ENCODE measurements at places on chromosomes 16 and 17.
A peak's percentile ranks its signal among the peaks of the same experiment; 100 is the strongest.

DNA sequence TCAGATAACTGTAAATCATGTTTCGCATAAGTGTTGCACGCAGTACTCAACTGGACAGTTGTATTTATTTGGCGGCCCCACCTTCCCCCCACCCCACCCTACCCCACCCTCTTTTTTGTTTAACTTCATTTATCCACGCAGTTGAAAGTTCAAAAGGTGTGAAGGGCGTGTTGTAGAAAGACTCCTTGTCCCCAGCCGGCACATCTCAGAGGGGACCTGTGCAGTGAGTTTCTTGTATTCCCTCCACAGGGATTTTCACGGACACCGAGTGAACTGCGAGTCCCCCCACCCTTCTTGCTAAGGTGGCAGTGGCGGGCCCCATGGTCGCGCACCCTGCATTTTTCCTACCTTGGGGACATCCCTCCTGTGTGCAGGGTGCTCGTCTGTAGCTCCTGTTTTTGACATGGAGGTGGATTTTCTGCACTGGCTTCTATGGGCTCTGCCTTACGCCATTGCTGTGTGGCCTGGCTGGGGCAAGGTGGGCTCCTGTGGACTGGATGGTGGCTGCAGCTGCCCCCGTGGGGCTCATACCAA, 36.2 kb downstream of the ADCY7 start:
- no peak for DNase-seq
- H3K4me1 ChIP-seq = peaks cover 14% of the 10 kb centered on the region
- no peaks in the 10 kb centered on the region for H3K27me3 ChIP-seq
- H3K36me3 ChIP-seq = no peaks in the 10 kb centered on the region

- H3K4me1 ChIP-seq = peaks cover 5% of the 10 kb centered on the region
- no peaks in the 10 kb centered on the region for H3K27me3 ChIP-seq
- no peaks in the 10 kb centered on the region for H3K36me3 ChIP-seq
- no peak overlapping the region for H3K4me3 ChIP-seq
- DNase-seq = peak; percentile 43
These were observed 14.3 kb upstream of the NUBP1 start for GRCh38 chr16:10729104-10730048.

DNA sequence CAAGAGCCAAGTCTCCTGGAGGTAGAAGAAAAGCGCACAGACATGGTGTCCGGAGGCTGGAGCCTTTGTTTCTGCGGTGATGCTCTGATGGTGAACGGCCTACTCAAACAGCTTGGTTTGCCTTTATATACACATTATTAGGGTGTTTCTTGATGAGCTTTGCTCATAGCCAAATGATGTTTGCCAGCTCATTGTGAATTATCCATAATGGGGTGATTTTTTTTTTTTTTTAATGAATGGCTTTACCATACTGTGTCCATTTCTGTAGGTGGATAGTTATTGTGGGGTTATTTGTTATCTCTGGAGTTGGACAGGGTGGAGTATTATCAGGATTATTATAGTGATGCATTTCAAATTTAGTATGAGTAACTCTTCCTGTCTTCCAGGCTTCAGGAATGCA, at the start of gene KRT27:
Gene KRT27, minus strand, starts transcription at position 101 of the 400 bp plus-strand sequence. Its CDS starts 57 bp downstream, at position 44.
- no peaks in the 10 kb centered on the region for H3K36me3 ChIP-seq
- no peak for DNase-seq
- peaks cover 16% of the 10 kb centered on the region for H3K27me3 ChIP-seq
- H3K27ac ChIP-seq = no peak within 1 kb of the TSS
- no peaks in the 10 kb centered on the region for H3K4me1 ChIP-seq

- H3K27me3 ChIP-seq = no peaks in the 10 kb centered on the region
- peaks cover 17% of the 10 kb centered on the region for H3K4me1 ChIP-seq
- H3K36me3 ChIP-seq = no peaks in the 10 kb centered on the region
- DNase-seq = no peak
- no peak overlapping the region for H3K27ac ChIP-seq
These were observed 3.6 kb downstream of the PIEZO1 start for GRCh38 chr16:88781140-88782077.

DNA sequence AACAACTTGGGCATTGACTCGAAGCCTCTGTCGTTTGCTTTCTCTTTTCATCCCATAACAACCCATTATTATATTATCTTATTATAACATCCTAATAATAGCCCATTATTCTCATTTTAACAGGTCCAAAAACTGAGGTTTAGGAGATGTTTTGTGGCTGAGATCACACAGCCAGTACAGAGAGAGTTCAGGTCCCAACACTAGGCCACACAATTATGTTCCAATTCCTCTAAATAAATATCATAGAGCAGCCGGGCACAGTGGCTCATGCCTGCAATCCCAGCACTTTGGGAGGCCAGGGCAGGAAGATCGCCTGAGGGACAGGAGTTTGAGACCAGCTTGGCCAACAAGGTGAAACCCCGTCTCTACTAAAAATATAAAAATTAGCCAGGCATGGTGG, 40.3 kb upstream of the KIFC3 start:
- no peaks in the 10 kb centered on the region for H3K36me3 ChIP-seq
- H3K27me3 ChIP-seq = no peaks in the 10 kb centered on the region
- H3K4me1 ChIP-seq = peaks cover 3% of the 10 kb centered on the region
- no peak overlapping the region for H3K27ac ChIP-seq

- H3K36me3 ChIP-seq = no peaks in the 10 kb centered on the region
- no peak overlapping the region for H3K4me3 ChIP-seq
- H3K4me1 ChIP-seq = no peaks in the 10 kb centered on the region
- H3K27me3 ChIP-seq = no peaks in the 10 kb centered on the region
These were observed 250.7 kb upstream of the MON1B start for GRCh38 chr16:76940251-76940650.

DNA sequence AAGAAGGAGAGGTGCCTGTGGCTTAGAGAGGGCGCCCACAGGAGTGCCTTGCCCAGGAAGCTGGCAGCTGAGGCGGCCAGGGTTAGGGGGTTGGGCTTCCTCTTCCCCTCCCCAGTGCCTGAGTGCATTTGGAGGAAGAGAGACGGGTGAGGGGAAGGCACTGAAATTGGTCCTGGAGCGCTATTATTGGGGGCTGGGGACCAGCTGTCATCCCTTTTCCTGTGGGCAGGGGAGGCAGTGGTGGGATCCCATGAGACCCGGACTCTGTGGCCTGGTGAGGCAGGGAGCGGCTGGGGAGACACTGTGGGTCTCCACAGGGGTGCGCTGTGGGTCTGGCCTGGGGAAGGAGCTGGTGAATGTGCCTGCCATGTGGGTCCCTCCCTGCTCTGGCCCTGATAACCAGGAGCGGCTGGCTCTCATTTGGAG, 259.7 kb downstream of the SEC14L1 start:
- no peaks in the 10 kb centered on the region for H3K27me3 ChIP-seq
- H3K27ac ChIP-seq = peak overlapping the region; percentile 43
- peaks cover 7% of the 10 kb centered on the region for H3K36me3 ChIP-seq
- H3K4me1 ChIP-seq = no peaks in the 10 kb centered on the region

GRCh38 chr17:2511138-2511461, 588 bp downstream of the METTL16 start:
- H3K27me3 ChIP-seq = no peaks in the 10 kb centered on the region
- H3K36me3 ChIP-seq = no peaks in the 10 kb centered on the region
- peaks cover 6% of the 10 kb centered on the region for H3K4me1 ChIP-seq
- peak overlapping the region; percentile 55 for H3K4me3 ChIP-seq

DNA sequence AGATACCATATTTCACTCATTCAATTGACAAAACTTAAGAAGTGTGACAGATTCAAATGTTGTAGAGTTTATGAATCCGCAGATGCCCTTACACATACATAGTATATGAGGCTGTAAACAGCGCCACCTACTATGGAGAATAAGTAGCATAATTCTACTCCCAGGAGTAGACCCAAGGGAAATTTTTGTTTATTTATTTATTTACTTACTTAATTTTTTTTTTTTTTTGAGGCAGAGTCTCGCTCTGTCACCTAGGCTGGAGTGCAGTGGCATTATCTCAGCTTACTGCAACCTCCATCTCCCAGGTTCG, 35.5 kb downstream of the GAN start:
- no peaks in the 10 kb centered on the region for H3K4me1 ChIP-seq
- no peak overlapping the region for H3K4me3 ChIP-seq
- H3K27me3 ChIP-seq = no peaks in the 10 kb centered on the region
- no peaks in the 10 kb centered on the region for H3K36me3 ChIP-seq
- H3K27ac ChIP-seq = no peak overlapping the region
- DNase-seq = peak; percentile 23

DNA sequence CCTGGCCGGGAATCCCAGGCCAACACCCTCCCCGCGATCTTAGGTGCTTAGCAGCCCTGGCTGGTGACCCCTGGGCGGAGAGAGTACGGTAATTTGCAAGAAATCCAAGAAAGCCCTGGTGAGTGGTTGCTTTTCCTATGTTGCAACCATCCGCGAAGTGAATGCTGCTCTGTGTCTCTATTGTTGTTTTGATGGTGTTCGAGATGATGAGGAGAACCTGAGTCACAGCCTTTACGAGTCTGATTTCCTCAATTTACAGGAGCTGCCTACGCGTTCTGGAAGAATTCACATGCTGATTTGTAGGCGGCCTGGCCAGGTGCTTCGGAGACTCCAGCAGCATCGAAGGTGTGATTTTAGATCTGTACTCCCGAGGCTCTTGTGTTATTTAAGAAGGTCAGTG, 63.3 kb downstream of the TMEM235 start:
- H3K27me3 ChIP-seq = no peaks in the 10 kb centered on the region
- no peak overlapping the region for H3K27ac ChIP-seq
- no peaks in the 10 kb centered on the region for H3K4me1 ChIP-seq
- peak; percentile 85 for DNase-seq
- H3K36me3 ChIP-seq = no peaks in the 10 kb centered on the region

- no peaks in the 10 kb centered on the region for H3K4me1 ChIP-seq
- no peak for DNase-seq
- no peaks in the 10 kb centered on the region for H3K36me3 ChIP-seq
- H3K4me3 ChIP-seq = no peak overlapping the region
These were observed 402.6 kb upstream of the KIF2B start for GRCh38 chr17:53420035-53420641.

DNA sequence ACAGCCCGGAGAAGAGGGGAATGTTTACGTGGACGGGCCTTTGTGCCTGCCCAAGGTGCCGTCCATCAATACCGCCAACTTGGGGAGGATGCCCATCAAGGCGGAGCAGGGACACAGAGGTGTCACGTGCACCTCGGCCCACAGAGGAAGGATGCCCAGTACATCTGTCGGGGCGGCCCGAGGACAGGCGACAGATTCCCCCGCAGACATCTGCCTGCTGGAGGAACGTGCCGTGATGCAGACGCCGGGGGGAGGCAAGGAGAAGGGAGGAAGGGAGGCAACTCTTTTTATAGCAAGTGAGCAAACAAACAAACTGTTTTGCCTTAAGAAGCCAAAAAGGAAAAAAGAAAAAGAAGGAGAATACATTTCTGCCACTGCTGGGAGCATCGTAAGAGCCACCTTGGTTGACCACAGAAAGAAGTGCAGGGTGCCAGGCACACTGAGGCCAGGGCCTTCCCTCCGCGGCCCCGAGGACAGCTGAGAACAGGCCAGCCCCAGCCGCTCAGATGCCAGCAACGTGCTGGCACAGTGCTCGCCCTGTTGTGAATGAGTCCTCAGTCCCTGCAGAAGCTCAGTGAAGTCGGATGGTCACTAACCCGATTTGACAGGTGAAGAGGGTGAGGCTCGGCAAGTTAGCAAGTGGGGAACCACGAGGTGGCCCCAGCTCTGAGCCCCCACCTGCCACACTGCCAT, 146.4 kb downstream of the RBFOX3 start:
- no peaks in the 10 kb centered on the region for H3K36me3 ChIP-seq
- H3K27ac ChIP-seq = no peak overlapping the region
- H3K4me3 ChIP-seq = no peak overlapping the region
- H3K27me3 ChIP-seq = peaks cover 46% of the 10 kb centered on the region

- H3K27me3 ChIP-seq = no peaks in the 10 kb centered on the region
- no peak for DNase-seq
- H3K36me3 ChIP-seq = peaks cover 6% of the 10 kb centered on the region
- H3K4me1 ChIP-seq = no peaks in the 10 kb centered on the region
These were observed 3.3 kb downstream of the MEAK7 start for GRCh38 chr16:84501077-84501735.

- no peak overlapping the region for H3K27ac ChIP-seq
- no peaks in the 10 kb centered on the region for H3K4me1 ChIP-seq
- H3K36me3 ChIP-seq = no peaks in the 10 kb centered on the region
These were observed 29.1 kb upstream of the ZNF469 start for GRCh38 chr16:88353691-88354090.

DNA sequence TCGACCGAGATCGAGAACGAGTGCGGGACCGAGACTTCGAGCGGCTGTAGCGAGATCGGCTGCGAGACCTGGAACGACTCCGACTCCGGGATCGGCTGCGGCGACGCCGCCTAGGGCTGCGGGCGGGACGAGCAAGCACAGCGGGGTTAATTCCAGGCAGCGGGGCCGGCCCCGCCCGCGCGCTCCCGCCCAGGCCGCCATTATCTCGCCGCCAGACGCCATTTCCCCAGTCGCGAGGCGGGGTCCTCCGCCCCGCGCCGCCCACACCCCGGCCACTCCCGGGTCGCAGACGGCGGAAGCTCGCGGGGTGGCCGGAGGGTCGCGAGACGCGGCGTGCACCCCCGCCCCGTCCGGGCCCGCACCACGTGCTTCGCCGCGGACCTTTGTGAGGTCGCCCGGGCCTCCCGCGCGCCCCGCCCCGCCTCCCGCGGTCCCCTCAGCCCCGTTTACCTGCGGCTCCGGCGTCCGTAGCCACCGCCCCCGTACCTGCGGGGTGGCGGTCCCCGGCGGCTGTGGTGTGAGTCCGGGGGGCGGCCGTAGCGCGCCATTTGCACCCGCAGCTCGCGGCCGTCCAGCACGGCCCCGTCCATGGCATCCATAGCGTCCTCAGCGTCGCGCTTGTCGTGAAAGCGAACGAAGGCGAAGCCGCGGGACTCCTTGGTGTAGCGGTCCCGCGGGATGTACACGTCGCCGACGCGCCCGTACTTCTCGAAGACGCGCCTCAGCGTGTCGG, 616 bp downstream of the SRSF2 start:
- peak overlapping the region; percentile 95 for H3K27ac ChIP-seq
- peak overlapping the region; percentile 90 for H3K4me3 ChIP-seq
- DNase-seq = peak; percentile 85
- H3K36me3 ChIP-seq = peaks cover 36% of the 10 kb centered on the region

DNA sequence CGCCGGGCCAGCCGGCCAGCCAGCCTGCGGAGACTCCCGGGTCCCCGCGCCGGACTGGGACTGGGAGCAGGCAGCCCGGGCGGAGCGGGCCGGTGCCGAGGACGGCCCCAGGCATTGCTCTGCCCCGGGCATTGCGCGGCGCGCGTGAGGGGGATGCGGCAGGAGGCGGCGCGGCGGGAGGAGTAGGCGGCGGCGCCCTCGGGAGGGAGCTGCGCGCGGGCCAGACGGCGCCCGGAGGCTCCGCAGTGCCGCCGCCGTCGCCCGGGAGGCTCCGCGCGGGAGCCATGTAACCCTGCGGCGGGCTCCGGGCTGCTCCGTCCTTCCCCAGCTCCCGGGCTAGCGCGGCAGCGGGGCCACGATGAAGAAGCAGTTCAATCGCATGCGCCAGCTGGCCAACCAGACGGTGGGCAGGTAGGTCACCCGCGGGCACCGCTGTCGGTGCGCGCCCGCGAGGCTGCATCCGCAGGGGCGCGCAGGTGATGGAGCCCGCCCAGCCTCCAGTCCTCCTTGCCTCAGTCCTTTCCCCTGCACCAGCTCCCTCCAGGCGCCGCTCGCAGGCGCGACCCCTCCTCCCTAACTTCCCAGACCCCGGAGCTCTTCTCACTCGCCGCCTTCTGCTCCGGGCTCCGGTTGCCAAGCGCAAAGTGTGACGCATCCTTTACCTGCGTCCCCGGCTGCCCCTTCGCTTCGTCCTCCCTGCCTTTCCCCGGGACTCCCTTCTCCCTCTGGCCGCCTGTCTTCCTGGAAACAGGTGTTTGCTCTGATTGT, at the start of gene ARHGAP44:
Gene ARHGAP44, plus strand, starts transcription at position 18 of the 768 bp plus-strand sequence. Its CDS starts 341 bp downstream, at position 359.
- H3K36me3 ChIP-seq = no peaks in the 10 kb centered on the region
- H3K27me3 ChIP-seq = no peaks in the 10 kb centered on the region
- DNase-seq = peak; percentile 84
- H3K27ac ChIP-seq = peak within 1 kb of the TSS; percentile 53
- peak within 1 kb of the TSS; percentile 92 for H3K4me3 ChIP-seq
